ENCODE measurements at places on chromosomes 2 and 18. TPM values are rescaled to one million over a fixed set of nuclear protein-coding genes. Genes with fewer than 3 reads are reported as not detected.

Gene MAB21L4
- not detected for total RNA-seq

DNA sequence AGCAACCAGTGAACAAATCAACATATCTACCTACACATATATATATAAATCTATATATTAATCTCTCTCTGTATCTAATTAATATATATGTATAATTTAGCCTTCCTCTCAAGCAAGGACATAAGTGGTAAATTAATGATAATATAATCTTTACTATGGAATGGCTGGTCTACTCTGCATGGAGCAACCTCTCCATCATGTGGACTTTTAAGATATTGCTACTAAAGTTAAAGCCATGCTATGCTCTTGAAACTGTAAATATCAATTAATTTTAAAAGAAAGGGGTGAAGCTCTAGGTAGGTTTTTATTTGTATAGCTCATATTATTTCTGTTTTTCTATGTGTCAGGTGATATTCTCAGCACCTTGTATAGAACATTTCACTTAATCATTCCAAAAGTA lies 147.0 kb downstream of the PPP1R1C start:
- H3K36me3 ChIP-seq, result no peaks in the 10 kb centered on the region
- no peaks in the 10 kb centered on the region for H3K4me1 ChIP-seq
- H3K27ac ChIP-seq, result no peak overlapping the region
- H3K4me3 ChIP-seq, result no peak overlapping the region

Gene PPP1R1C
- 12.1 TPM for total RNA-seq

DNA sequence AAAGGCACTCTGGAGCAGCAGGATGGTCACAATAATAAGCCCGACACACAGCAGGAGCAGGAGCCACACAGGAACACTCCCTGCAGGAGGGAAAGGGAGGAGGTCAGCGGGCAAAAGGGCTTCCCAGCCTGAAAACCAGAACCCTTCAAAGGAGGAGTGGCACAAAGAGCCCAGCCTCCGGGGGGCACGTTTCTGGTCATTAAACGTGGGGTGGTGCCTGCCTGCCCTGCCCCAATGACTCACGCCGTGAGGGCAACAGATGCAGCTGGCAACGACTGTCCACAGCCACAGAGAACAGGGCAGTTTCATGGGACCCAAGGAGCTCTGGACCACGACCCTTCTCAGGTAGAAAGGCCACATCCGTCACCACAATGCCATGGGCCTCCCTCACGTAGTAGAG lies 3.0 kb downstream of the PREB start:
- peaks cover 5% of the 10 kb centered on the region for H3K4me1 ChIP-seq
- no peak overlapping the region for H3K27ac ChIP-seq
- H3K4me3 ChIP-seq, result no peak overlapping the region
- no peak for DNase-seq
- peaks cover 4% of the 10 kb centered on the region for H3K36me3 ChIP-seq

Gene LMAN1
- total RNA-seq, result 65.5 TPM

Measured in cardiac muscle cell (in vitro differentiated cells and primary cell).